ENCODE measurements at places on chromosomes 6 and 20.

- DNase-seq: no peak
Measured at GRCh38 chr6:15152700-15153099, 93.2 kb upstream of the JARID2 start.

DNA sequence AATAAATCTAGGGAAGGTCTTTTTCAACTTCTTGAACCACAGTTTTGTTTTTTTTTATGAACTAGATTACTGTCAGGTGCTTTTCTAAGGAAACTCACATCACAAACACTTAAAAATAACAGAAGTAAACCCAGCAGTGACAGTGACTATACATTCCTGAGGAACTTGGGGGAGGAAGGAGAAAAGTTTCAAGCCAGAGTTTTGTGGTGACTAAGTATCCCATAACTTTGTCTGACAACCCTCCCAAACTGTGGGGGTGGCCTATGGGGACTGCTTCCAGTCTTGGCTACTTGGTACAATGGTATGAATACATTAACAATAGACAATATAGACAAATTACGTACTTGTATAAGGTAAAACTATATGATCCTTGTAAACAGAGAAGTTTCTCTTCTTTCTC, 202.5 kb upstream of the MAN1A1 start:
- DNase-seq: no peak

DNA sequence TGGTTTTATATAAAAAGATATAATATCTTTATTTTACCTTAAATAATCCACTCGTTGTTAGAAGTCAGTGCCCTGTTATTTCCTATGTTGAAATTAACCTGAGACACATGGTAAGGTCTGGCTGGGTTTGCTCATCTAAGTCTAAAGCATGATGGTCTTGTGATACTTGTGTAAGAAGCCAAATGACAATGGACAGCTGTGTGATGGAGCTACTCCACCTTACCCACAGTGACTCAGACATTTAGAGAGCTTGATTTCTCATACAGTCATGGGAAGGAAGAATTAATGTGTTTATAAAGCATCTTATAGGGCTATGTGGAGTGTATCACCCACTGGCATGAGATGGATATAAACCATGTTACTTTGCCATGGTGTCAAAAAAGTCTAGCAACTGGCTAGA, 11.7 kb downstream of the CTCFL start:
- no peak for DNase-seq

GRCh38 chr20:47680804-47681529, 104.3 kb downstream of the SULF2 start:
- no peak for DNase-seq
